ENCODE measurements at places on chromosomes 3 and 15.

DNA sequence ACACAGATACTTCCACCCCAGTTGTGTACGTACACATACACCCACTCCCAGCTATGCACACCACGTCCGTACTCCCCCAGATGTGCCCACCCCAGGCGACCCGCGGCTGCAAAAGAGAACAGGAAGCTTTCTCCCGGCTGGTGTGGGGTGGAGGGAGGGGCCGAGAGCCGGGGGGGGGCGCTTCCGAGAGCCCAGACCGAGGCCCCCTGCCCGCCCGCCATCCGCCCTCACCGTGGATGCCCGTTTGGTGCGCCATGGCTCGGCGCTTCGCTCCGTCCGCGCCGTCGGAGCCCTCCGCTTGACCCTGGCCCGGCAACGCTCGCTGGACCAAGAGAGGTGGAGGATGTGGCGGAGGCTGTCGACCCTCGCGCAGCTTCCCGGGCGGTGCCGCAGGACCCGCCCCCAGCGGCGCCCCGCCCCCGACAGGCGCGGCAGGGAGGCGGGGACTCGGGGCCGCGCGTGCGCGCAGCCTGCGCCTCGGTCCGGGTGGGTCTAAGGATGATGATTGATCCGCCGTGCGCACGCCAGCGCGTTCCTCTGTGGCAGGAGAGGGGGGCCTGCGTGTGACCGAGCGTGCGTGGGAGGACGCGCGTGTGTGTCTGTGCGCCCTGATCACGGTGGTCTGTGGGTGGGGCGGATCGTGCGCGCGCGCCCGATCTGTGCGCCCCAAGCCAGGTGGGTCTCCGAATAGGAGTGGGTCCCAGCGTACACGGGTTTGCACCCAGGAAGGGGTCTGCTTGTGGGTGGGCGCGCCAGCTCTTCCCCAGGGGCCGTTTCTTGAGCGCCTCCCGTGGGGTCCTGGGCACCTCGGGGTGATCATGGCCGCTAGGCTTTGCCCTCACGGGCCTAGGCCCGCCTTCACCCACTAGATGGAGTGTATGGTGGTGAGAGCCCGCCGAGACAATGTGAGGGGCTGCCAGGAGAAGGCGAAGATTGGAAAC lies at the start of gene TWF2:
TWF2 (minus strand) TSS at position 398 of the 941 bp plus-strand sequence; CDS start at position 256, 142 bp downstream.
- peak; percentile 71 for DNase-seq

GRCh38 chr3:152646004-152646403 lies 188.9 kb upstream of the P2RY1 start:
- DNase-seq = no peak

DNA sequence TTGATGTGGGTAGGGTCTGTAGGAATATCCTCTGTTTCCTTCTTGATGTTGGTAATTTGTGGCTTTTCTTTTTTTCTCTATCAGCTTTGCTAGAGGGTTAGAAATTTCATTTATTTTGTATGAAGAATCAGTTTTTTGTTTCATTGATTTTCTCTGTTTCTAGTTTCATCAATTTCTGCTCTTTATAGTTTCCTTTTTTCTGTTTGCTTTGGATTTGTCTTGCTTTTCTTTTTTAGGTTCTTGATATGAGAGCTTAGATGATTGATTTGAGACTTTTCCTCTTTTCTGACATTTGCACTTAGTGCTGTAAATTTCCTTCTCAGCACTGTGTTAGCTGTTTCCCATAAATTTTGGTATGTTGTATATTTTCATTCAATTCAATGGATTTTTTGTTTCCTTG lies 61.3 kb downstream of the LSM3 start:
- DNase-seq = no peak

- no peak for DNase-seq
Measured at GRCh38 chr3:64717872-64718613, 30.2 kb upstream of the ADAMTS9 start.

DNA sequence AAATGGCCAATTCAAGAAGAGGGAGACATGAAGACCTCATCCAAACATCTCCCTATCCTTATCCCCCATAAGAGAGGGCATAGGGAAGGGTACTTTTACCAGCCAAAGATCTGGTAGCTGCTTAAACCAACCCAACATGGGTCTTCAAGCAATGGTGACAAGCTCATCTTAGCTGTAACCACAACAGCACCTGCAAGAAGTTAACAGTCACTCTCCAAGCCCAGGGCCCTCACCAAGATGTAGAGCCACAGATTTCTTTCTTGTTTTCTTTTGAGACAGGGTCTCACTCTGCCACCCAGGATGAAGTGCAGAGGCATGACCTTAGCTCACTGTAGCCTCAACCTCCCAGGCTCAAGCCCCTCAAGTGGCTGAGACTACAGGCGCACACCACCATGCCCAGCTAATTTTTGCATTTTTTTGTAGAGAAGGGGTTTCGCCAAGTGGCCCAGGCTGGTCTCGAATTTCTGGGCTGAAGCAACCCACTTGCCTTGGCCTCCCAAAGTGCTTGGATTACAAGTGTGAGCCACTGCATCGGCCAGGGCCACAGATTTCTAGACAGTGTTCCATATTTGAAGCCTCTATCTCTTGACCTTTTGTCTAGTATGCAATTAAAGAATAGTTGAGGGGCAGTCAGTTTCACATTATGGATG lies 57.1 kb downstream of the DHX30 start:
- no peak for DNase-seq

DNA sequence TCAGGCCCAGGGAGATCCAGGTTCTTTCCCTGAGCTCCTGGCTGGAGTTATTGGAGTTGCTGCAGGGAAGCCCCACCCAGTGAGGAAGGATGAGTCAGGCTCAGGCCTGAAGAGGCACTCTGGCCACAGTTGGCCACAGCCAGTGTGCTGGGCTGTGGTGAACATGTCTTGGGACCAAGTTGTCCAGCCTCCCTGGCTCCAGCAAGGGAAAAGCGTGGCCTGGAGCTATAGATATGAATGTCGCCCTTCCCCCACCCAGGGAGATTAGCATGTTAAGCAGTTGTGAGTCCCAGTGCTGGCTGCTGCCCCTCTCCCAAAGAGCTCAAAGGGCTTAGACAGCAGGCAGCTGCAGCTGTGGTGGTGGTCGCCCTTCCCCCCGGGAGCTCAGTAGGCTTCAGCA lies 963.2 kb downstream of the ROBO2 start:
- DNase-seq = no peak

DNA sequence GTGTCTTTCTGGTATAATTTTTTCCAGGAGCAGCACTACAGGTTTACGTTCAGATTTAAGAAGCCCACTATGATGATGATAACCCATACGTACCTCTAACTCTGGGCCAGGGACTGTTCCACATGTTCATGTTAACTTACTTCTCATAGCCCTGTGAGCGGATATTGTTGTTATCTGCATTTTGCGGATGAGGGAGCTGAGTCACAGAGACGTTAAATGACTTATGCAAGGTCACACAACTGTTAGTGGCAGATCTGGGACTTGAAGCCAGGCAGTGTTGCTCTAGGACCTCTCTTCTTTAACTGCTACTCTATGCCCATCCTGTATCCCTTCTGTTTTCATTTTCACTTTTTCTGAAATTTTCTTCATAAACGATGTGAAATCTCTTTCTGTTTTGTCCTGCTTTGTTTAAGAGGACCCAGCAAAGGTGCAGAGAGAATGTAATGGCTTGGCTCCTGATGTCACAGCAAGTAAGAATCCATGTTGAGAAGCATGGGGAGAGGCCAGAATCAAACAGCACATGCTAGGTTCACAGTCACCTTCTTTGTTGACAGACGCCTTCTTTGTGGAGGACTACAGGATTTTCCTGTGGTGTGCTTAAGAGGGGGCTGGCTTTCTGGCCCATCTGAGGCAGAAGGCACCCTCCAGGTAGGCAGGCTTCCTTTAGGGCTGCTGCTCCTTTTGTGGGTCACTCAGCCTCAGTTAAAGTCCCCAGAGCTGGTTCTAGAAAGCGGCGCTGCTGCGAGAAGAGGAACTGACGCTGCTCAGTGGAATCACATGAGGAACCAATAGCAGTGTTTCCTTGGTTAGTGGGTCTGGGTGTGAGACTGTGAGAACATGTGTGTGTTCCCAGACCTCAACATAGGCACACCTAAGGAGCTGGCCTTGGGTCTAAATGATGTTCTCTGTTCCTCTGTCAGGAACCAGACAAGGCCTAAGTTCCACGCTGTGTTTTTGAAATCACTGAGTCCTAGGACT lies 121.6 kb downstream of the TMEM108 start:
- DNase-seq = no peak

GRCh38 chr3:86923071-86923491 lies 67.9 kb downstream of the VGLL3 start:
- DNase-seq = no peak

GRCh38 chr15:89171136-89172072 lies 50.0 kb downstream of the RLBP1 start:
- no peak for DNase-seq

DNA sequence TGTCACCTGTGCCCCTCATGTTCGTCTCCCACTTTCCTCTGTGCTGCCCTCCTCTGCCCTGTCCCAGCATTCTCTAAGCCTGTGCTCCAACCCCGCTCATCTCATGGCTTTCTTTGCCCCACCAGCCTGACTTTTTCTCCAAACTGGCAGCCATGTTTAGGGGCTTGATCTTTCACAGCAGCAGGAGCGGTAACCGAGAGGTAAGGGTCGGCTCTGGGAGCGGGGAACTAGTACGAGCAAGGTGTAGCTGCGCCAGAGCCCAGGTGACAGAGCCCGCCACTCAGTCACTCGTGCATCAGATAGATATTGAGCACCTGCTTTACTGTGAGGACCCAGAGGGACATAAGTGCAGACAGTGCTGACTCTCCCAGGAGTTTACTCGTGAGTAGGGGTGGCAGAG lies 13.4 kb downstream of the MAN2A2 start:
- DNase-seq = no peak

GRCh38 chr3:178059119-178059518 lies 477.1 kb upstream of the KCNMB2 start:
- no peak for DNase-seq

DNA sequence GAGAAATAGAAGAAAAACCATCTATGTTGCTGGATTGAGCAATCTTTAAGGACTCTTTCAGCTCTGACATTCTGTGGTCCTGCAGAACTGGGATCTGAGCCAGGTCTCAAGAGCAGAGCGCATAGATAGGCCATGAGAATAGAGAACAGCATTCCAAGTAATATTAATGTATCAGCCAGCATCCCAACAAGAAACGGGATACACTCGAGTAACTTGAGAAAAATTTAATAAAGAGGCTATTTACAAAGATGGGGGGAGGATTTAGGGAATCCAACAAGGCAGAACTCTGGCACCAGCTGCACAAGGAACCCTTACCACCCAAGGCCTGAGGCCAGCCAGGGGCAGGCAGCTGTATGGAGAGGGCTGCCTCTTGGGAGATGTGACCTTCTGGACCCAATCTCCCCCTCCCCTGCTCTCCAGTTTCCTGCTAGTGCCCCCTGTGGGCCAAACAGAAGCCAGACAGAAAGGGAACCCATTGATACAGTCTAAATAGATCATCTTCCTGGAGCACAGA lies 8.2 kb downstream of the TMOD2 start:
- DNase-seq = no peak

DNA sequence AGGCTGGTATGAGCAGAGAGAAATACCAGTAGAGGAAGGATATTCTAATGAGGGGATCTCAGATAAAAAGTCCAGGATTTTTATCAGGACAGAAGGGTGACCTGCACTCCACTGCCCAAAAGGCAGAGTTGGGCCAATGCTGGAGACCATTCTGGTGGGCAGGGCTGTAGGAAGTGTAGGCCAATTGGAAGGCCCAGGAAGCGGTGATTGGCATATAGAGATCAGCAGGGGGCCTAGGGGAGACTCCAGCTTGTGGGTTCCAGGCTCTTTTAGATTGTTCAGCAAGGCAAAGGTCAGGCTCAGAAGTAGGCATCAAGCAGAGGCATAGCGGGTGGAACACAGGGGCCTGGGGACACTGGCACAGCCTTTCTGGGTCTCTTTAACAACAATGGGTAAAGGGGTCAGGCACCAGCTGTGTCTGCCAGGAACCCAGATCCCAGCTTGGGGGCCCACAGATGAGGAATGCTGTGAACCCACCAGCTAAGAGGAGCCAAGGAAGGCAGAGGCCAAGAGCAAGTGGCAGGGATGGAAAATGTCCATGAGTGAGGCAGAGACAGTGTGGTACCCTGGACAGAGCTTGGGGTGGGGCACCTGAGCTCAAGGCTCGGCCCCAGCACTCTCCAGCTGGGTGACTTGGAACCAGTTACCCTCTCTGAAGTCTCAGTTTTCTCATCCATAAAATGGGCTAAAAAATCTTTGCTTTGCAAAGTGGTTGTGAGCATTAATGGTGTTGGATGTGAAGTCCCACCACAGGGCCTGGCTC lies 27.0 kb upstream of the RASGRF1 start:
- DNase-seq = no peak

GRCh38 chr15:62823561-62823960 lies 219.0 kb upstream of the TPM1 start:
- DNase-seq = no peak

GRCh38 chr3:129947538-129948240 lies 26.8 kb upstream of the TRH start:
- DNase-seq = no peak

DNA sequence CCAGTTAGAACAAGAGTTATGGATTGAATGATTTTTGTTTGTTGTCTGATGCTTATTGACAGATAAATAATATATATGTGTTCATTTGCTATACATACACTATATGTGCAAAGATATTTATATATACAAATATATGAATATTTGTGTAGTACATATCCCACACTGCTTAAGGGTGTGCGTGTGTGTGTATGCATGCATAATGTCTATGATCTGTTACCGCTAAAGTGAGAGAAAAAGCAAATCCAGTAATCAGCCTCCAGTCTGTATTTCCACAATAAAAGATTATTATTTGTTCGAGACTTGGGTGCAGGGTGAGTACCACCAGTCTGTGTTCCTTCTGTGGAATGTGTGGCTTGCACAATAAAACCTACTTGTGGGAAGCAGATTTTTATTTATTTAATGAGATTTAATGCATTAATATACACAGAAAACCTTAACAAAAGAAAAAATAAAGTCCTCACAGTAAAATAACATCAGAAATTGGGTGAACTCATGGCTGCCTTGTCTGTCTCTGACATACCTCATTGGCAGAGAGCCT lies 366.0 kb upstream of the TBL1XR1 start:
- DNase-seq = no peak

DNA sequence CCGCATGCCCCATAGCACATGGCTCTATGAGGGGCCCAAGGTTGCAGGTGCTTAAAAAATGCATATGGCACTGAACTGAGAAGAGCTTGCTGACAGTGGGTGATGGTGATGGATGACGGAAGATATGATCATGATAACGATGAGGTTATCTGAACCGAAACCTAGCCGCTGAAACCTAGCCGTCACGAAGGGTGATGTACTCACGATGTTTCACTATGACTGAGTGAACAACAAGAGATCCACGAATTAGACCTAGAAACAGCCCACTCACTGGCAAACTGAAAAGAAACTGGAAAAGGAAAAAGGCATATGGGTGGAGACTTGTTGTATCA lies 57.6 kb upstream of the BCL6 start:
- DNase-seq = no peak

DNA sequence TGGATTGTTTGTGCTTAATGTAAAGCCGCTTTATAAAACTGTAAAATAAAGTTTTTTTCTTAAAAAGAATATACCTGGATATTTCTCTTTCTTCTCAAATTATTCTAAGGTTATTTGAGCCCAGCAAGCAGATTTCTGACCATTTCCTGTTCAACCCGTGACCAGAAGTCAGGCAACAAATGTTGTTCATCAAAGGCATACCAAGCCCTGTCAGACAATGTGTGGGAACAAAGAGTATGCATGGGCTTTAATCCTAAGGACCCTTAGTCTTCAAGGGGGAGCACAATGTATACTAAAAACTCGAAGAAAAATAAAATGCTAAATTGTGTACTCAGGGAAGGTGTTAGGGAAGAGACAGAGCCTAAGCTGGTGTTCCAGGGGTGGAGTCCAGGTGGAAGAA lies 26.6 kb upstream of the PAQR5 start:
- DNase-seq = no peak

Measured in NCI-H1930 (cell line).